Activated CD4-positive, alpha-beta memory T cell treated with anti-CD3 and anti-CD28 coated beads for 36 hours (primary cell): ENCODE measurements at places on chromosomes 3 and 15. TPM values are rescaled to one million over a fixed set of nuclear protein-coding genes. Genes with fewer than 3 reads are reported as not detected.

INO80 gene
- total RNA-seq, result 19.9 TPM

DNA sequence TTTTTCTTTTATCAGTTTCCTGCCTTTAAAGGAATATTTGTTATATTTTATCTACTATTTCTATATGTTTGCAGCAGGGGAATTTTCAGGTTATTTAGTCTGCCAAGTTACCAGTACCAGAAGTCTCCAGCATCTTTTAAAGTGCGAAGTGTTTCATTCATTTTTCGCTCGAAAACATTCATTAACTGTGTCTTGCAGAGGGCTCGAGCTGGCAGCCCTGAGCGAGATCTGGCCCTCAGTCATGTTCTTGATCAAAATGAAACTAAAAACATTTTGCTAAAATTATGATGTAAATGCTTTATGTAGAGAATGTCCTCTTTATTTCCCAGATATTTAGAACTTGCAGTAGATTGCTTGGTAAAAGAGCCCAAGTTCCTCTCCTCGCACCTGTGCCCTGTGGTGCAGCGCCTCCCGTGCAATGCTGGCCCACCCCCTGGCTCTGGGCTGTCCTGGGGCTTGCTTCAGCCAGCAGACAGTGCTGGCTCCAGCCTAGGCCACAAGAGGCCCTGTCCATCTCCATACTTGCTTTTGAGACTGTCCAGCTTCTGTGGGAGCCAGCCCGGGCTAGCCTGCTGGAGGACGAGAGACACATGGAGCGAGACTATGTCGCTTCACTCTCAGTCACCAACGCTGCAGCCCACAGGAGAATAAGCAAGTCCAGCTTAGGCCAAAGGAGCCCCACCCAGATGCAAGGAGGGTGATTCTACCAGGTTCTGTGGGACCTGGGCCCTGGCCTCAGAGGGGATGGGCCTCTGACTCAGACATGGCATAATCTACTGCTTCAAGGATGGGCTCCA is 71.9 kb upstream of the PRR23E start:
- no peak for DNase-seq

- DNase-seq, result no peak
Measured at GRCh38 chr3:73586190-73586589, 38.6 kb downstream of the PDZRN3 start.

DNA sequence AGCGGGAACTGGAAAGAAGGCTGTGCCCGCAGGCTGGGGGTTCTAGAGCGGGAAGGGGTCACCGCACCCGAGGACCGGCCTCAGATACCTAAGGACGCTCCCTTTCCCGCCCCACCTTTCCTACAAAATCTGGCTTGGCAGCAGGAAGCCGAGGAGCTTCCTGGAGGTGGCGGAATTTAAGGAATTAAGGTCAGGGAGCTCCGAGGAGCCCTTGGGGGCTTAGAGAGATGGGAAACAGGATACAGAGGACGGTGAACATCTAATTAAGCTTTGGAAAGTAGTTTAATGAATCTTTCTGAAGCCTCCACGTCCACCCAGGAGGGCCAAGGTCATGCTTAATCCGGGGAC is 507 bp upstream of the AP3B2 start:
- no peak for DNase-seq

GRCh38 chr3:72951259-72951722 is 45.3 kb upstream of the PPP4R2 start:
- DNase-seq, result no peak

GOLGA6A gene
- total RNA-seq, result not detected

SLC51B gene
- total RNA-seq, result not detected

KLHL40 gene
- not detected for total RNA-seq

PPP1R2 gene
- total RNA-seq, result 101 TPM

SLC7A14 gene
- total RNA-seq, result not detected

DNA sequence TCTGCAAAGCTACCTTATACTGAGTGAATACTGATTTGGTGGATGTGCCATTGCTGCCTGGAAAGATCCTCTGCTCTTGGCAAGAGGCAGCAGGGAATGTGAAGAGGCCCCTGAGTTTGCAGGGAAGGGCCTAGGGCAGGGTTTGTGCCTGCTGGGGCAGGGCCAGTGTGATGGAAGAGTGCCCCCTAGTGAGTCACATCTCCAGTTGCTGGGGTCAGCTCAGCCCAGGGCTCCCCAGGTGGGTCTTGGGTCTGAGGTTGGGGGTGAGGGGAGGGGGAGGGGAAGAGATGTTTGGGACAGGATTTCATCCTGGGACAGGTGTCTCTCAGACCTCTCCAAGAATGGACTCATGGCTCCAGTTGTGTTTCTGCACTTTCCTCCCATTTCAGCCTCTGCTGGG is 4.1 kb upstream of the AMOTL2 start:
- DNase-seq, result peak; percentile 44

GRCh38 chr15:101457696-101458095 is 31.8 kb downstream of the PCSK6 start:
- no peak for DNase-seq

IMPG2 gene
- total RNA-seq, result 0.10 TPM

- no peak for DNase-seq
Measured at GRCh38 chr3:107861904-107862303, 228.9 kb downstream of the CD47 start.

ANKRD28 gene
- total RNA-seq, result 31.4 TPM

KBTBD8 gene
- total RNA-seq, result 15.5 TPM

PDZRN3 gene
- not detected for total RNA-seq

- no peak for DNase-seq
Measured at GRCh38 chr3:157327018-157327417, 109.6 kb upstream of the PTX3 start.

DNA sequence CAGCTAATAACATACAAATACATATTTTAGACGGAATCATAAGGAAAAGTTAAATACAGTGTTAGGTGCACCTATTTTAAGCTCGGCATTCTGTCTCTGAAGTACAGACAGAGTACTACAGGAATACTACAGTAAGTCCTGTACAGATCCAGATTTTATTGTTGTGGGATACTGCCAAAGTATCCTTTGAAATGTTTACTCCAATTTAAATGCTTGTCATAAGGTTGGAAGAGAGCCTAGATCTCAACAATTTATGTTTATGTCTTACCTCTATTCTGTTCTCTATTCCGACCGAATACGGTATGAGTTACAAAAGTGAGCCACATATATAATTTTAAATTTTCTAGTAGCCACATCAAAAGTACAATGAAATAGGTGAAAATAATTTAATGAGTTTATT is 25.3 kb downstream of the PLD1 start:
- no peak for DNase-seq

TMCO5A gene
- total RNA-seq, result not detected

DNA sequence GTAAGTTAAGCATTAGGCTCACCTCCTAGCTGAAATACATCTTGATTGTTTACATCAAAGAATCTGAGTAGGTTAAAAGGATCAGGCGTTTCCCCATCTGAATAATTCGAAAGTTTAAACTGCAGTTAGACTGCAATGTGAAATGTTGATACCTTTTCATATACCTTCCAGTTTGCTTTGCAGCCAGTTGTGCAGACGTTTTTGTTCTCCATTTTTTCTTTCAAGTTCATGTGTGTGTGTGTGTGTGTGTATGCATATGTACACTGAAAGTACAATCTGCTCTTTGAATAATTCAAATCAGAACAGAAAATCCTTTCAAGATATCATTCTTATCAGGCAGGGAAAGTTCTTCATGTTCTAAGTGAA is 2.9 kb downstream of the ITPR1 start:
- DNase-seq, result no peak

GRCh38 chr15:79804838-79805237 is 92.0 kb downstream of the MTHFS start:
- DNase-seq, result no peak

GRCh38 chr3:71066849-71067261 is 516.7 kb downstream of the FOXP1 start:
- DNase-seq, result peak; percentile 70

UQCRC1 gene
- 259 TPM for total RNA-seq

RHCG gene
- not detected for total RNA-seq

AMT gene
- total RNA-seq, result 2.6 TPM

DNA sequence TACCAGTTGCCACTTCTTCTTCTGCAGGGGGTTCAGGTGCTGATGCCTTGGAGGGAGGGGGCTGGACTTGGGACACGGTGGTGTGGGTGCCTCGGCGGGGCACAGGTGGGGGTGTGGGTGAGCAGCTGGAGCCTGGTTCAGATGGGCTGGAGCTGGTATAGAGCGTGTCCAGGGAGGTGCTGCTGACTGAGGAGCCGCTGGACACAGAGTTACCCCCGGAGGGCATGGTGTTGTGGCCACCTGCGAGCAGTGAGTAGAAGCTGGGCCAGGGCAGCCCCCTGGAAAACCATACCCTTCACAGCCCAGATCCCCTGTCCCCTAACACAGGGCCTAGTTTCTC is 4.2 kb downstream of the NCKIPSD start:
- no peak for DNase-seq

PLA2G4E gene
- total RNA-seq, result not detected

SI gene
- total RNA-seq, result not detected

DNA sequence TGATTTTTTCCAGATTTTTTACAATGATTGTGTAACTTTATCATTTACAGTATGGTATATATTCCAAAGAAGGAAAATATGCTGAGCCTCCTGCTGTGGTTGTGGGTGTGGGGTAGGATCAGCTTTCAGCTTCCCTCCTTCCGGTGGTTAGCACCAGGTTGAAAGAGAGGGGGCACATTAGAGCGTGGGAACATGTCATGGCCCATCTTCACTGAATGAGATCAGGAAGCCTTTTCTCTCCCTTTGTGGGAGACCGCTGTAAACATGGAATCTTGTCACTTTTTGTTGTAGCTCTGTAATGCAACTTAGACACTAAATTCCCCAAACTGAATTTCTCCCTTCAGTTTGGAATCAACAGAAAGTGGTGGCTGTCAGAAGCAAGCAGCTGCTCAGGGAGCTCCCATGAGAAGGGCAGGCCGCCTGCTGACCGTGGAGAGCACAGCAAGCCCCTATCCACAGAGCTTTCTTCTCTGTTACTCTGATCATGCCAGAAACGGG is 86.7 kb upstream of the LIMD1 start:
- no peak for DNase-seq

- DNase-seq, result no peak
Measured at GRCh38 chr3:55435491-55435890, 51.6 kb downstream of the WNT5A start.

GRCh38 chr3:77456431-77456830 is 416.5 kb downstream of the ROBO2 start:
- DNase-seq, result no peak

KIF7 gene
- total RNA-seq, result 0.95 TPM

- DNase-seq, result peak; percentile 45
Measured at GRCh38 chr3:149771652-149772271, 19.5 kb upstream of the COMMD2 start.

GRCh38 chr3:78895528-78895927 is 872.3 kb downstream of the ROBO1 start:
- no peak for DNase-seq

- no peak for DNase-seq
Measured at GRCh38 chr3:159764490-159765029, 224.1 kb upstream of the IL12A start.

FRMD5 gene
- total RNA-seq, result 0.24 TPM

DNA sequence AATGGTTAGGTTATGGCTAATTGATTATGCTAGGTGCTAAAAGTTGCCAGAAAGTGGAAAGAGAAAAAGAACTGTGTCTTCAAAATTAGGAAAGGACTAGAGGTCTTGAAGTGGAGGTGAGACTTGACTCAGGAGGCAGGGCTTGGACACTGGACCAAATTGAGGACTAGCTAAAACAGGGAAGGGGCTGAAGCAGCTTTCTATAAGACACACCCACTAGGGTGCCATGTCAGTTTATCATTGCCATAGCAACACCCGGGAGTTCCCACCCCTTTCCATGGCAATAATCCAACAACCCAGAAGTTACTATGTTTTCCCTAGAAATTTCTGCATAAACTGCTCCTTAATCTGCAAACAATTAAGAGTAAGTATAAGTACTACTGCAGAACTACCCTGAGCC is 42.9 kb upstream of the MITF start:
- DNase-seq, result no peak

DNA sequence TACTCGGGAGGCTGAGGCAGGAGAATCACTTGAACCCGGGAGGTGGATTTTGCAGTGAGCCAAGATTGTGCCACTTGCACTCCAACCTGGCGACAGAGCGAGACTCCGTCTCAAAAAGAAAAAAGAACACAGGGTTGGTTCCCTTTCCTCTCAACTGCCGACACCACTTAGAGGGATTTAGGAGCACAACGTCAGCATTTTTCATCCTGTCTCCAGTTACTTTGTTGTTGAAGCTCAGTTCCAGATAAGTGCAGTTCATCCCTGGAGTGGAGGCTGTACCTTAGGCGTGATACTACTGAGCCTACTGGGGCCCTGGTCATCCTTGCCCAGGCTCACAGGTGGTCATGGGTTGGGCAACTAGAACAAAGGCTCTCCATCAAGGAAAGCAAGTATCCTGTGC is 15.3 kb upstream of the GK5 start:
- DNase-seq, result no peak

DNA sequence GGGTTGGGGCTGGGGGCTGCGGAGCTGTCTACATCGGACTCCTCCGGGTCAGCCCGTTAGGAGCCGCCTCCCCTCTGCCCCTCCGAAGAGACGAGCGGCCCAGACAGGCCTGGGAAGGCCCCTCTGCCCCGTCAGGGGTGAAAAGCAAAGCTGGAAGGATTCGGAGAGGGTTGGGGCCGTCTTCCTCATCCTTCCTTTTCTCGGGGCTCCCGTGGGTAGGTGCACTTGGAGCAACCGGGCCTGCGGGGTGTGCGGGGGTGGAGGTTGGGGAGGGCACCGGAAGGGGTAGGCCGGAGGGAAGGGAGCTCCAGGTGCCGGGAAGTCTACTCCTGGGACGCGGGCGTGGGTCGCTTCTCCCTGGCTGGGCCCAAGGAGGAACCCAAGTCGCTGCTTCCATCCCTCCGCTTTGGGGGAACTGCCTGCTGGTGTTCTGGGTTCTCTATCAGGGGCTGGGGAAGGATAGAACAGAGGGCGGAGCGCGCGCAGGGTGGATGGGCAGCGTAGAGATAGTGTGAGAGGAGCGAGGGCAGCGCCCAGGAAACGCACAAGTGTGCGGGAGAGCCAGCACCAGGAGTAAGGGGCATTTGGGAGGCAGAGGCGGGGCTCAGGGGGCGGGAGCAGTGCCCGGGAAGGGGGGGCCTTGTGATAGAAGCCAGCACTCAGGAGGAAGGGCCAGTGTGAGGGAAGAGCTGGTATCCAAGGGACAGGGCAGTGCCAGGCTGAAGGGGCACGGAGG is 590 bp downstream of the POLR2H start:
- peak; percentile 67 for DNase-seq

GPR156 gene
- not detected for total RNA-seq

ZPLD1 gene
- total RNA-seq, result not detected

- peak; percentile 4 for DNase-seq
Measured at GRCh38 chr3:123290962-123291361, 89.2 kb downstream of the SEC22A start.

GRCh38 chr3:61894988-61895935 is 333.9 kb downstream of the PTPRG start:
- peak; percentile 56 for DNase-seq

- peak; percentile 59 for DNase-seq
Measured at GRCh38 chr3:71045917-71046282, 537.6 kb downstream of the FOXP1 start.

GRCh38 chr15:82647835-82648256 is 683 bp upstream of the CPEB1 start:
- DNase-seq, result peak; percentile 46

GRCh38 chr3:59320080-59320479 is 270.3 kb upstream of the CFAP20DC start:
- DNase-seq, result no peak

GRCh38 chr3:166248784-166249183 is 411.6 kb upstream of the BCHE start:
- DNase-seq, result no peak
